HepG2 (cell line): ENCODE measurements at places on chromosomes 3 and 15.

DNA sequence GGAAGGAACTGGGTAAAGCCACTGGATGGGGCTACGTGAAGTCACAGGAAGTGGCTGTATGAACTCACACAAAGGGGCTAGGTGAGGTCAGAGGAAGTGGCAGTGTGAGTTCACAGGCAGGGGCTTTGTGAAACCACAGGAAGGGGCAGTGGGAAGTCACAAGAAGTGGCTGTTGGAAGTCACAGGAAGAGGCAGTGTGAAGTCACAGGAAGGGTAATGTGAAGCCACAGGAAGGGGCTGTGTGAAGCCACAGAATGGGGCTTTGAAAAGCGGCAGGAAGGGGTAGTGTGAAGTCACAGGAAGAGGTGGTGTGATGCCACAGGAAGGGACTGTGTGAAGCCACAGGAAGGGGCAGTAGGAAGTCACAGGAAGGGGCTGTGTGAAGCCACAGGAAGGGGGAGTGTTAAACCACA lies 34.6 kb downstream of the GASK1A start:
- no peak for DNase-seq

DNA sequence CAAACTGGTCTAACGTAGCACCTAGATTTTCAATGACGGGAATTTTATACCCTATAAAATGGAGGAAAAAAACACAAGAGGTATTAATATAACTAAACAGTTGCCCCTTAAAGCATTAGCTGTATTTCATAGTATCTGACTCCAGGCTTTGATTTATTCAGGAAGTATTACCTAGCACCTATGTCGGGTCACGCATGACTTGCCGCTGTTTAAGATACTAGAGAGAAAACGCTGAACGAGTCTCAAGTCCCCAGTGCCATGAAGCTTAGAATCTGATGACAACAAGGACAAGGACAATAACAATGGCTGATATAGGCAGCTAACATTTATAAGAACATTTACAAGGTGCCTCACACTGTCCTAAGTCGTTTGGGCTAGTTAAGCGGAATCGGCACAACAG lies 1.9 kb downstream of the SNRPA1 start:
- DNase-seq: no peak

- no peak for DNase-seq
Observed at GRCh38 chr3:2568929-2569328, 470.3 kb downstream of the CNTN4 start.

DNA sequence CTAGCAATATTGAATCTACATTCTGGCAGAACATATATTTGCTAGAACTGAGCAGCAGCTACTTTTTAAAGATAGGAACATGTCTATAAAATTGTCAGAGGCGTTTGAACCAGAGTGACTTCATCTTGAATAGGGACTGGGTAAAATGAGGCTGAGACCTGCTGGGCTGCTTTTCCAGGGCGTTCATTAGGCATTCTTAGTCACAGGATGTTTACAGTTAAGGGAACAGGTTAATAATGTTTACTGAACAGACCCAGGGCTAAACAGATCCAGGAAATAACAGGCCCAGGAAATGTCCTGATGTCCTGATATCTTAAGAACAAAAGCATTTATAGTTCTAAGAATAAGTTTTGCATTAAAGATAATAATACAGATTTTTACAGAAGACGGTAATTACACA lies 34.5 kb upstream of the B3GALNT1 start:
- no peak for DNase-seq

- DNase-seq: peak; percentile 4
Observed at GRCh38 chr3:16864610-16865313, 20.0 kb upstream of the PLCL2 start.

GRCh38 chr15:48472756-48473155 lies 141.5 kb downstream of the DUT start:
- DNase-seq: no peak

- DNase-seq: peak; percentile 60
Observed at GRCh38 chr3:50274371-50275104, 4.3 kb upstream of the LSMEM2 start.

- no peak for DNase-seq
Observed at GRCh38 chr3:49805367-49805782, 2.3 kb downstream of the INKA1 start.

DNA sequence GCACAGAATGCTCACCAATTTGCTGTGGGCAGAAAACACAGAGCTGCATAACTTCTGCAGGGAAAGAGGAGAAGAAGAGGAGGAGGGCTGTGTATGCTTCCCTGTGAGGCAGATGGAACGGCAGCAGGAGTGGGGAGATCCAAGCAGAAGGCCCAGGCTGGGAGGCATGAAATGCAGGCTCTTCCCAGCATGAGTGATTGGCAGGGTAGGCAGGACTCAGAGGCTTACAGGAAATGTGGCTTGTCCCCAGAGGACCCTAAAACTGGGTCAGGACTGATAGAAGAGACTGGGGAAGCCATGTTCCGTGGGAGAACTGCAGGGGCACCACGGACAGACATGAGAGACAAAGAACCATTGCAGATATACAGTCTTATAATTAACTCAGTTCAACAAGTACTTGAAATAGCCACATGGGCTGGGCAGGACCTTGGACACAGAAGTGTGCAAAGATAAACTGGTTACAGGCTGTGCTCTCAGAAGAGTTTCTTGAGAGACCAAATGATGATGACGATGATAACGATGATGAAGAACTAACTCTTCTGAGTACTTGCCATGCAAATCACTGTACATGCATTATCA lies 286.9 kb downstream of the EPHB1 start:
- no peak for DNase-seq

DNA sequence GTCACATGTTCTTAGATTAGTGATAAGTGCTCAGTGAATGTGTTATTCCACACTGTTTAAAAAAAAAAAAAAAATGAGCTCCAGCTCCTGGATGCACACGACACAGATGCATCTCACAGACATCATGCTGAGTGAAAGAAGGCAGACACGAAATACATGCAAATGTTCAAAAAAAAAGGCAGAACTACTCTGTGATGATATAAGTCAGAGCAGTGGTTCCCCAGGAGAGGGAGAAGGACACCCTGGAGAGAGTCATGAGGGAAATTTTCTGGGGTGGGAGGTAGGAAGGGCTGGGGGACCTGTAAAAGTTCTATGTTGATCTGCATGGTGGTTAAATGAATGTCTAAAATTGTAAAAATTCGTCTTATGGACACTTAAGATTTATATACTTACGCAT lies 4.3 kb downstream of the CSRNP1 start:
- DNase-seq: no peak

GRCh38 chr3:175111036-175111435 lies 251.9 kb downstream of the NAALADL2 start:
- DNase-seq: no peak

DNA sequence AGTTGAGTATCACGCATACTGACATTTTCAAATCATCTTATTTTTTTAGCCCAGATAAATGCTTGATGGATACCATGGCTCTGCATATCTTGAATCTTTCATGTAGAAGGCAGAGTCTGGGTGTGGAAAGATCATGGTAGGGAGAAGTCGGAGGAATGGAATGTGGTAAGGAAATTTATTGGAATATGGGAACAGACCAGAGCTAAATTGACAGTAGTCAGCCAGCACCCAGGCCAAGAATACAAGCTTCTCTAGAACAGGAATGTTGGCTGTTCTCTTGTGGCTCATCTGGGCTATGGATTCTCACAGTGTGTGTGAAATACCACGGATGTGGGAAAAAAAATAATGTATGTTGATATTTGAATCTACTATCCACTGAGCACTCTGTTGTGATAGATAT lies 305.7 kb upstream of the COL8A1 start:
- DNase-seq: no peak

GRCh38 chr15:89186803-89187202 lies 34.6 kb downstream of the RLBP1 start:
- DNase-seq: no peak

DNA sequence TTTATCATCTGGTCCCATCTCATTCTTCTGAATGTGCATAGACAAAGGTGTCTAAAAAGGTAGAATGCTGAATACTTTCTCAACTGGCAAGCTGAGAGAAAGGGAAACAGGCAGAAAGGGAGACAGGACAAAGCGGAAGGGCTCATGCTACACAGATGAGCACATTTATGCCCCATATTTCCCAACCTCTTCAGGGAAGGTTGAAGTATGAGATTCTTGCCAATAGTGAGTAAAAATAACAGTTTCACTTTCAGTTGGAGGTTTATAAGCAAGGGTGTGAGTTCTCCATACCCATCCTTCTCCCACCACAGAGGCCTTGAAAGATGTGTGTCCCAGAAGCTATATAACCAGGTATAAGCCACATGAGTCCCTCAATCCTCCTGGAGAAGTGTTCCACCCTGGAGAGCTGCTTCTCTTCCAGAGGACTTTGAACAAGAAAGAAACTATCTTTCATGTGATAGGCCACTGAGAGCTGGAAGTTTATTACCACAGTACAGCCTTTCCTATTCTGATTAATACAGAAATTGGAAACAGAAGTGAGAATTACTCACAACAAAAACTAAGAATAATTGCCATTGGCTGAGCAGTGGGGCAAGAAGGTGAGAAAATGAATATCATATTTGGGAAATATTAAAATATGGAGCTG lies 709.4 kb upstream of the NR2F2 start:
- no peak for DNase-seq

GRCh38 chr3:101687142-101687931 lies 819 bp upstream of the RPL24 start:
- no peak for DNase-seq

- no peak for DNase-seq
Observed at GRCh38 chr15:88800738-88801137, 2.5 kb upstream of the ACAN start.

DNA sequence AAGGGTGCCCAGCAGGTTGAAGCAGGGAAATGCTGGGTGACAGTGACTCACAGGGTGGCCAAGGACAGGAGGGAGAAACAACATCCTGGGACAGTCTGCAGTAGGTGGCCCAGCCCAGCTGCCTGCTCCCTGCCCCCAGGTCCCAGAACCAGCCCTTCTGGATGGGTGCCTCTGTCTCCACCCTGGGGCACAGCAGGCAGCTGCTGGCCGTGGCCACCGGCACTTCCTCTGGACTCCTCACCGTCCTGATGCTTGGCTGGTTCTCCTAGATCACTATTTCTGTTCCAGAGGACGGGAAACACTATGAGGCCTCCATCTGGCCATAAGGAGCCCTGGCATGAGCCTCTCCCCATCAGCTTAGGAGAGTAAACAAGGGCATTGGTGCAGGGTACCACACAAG lies 258.9 kb downstream of the XXYLT1 start:
- no peak for DNase-seq

GRCh38 chr15:93987068-93987467 lies 244.3 kb upstream of the MCTP2 start:
- DNase-seq: no peak

GRCh38 chr3:36944641-36945270 lies at the start of gene TRANK1:
Gene TRANK1 (minus strand): TSS chr3:36945054. CDS start chr3:36944809, 245 bp downstream.
- no peak for DNase-seq

DNA sequence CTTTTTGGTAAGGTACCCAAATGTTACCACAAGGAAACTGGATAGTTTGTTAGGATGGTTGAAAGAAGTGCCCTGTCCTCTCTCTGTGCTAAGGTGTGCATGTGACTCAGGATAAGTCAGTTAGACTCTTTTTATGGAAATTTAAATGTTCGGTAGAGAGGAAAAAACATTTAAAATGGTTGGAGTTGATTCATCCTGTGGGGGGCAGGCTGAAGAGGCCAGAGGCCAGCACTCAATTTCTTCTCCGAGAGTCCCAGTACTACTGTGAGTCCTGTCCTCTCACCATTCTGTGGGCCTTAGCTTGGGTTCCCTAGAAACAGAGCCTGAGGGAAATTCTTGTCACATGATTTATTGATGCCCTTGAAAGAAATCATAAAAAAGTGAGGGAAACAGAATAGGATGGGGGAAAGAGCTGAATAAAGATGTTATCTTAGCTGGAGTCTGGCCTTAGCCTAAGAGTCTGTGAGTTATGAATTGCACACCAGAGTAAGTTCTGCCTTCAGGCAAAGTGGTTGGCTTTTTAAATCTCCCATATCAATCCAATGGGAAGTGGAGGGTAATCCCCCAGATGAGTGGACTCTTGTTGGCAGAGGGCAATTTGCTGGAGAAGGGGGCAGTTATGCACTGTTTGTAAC lies 106.5 kb upstream of the GALNT15 start:
- DNase-seq: no peak

GRCh38 chr3:19735111-19735510 lies 198.9 kb downstream of the EFHB start:
- no peak for DNase-seq

DNA sequence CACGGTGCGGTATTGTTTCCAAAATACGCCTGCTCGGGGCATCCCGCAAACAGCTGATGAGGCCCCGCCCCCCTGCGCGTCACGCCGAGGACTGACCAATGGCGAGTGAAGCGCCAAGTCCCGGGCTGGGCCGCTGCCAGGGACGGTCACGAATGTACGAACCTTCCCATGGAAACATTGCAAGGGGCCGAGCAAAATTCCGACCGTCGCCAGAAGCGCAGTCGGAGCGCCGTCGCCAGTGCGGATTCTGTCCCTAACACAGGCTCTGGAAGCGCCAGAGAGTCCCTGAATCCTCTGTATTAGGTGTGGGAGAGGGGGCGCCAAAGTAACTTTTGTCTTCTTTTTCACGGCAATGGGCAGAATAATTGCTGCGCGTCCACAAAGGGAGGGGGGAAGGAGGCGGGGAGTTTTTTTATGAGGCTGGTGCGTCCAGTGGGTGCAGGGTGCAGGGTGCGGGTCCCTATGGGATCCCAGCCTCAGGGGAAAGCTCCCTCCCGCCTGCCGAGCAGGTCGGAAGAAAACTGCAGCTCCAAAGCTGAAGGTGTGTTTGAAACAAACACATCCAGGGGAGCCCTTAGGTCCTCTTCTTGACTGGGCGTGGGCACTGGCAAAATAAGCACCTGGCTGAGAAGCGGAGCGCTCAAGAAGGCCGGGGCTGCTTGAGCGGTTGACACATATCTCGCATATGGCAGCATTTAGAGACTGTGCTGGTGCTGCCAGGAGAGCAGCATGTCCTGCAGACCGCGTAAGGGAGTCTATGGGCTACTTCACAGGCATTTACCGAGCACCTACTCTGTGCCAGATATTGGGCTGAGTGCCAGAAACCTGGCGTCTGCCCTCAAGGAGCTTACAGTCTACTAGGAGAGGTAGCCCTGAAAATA lies at the start of gene BMF:
Gene BMF, minus strand, starts transcription at position 25 of the 881 bp plus-strand sequence. CDS start 2,793 bp downstream, outside the sequence.
- peak; percentile 97 for DNase-seq

GRCh38 chr3:100605358-100605757 lies 4.0 kb upstream of the ADGRG7 start:
- no peak for DNase-seq

GRCh38 chr3:156630773-156631093 lies 43.7 kb upstream of the TIPARP start:
- DNase-seq: no peak

DNA sequence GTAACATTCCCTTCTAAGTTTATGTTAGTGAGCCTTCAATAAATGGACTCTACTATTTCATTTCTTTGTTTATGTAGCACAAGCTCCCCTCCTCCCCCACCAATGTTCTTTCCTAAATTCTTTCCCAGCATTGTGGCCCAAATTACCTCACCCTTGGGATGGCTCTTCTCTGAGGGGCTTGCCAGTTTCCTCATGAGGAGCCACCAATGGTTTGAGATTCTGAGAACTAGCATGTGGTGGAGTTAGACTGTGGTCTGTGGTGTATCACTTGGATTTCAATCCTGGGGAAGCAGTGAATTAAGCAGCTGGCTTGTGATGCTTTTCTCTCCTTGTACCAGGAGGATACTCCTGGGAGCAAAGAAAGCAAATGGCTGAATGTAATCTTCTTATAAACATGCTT lies 50.0 kb upstream of the NPHP3 start:
- DNase-seq: no peak
